ENCODE measurements at places on chromosomes 12 and 14.

DNA sequence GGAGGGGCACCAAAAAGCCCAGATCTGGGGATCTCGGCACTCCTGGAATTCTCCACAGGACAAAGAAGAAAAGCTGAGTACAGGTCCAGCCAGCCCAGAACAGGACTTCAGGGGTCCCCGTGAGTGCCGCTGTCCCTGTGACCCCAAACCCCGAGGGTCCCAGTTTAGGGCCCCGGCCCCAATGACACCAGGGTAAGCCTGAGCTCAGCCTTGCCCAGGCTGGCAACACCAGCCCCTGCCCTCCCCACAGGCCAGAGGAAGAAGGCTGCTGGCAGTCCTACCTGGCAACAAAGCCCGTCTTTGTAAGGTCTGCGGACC is 1.8 kb downstream of the CDK2AP1 start:
- DNase-seq, result no peak

DNA sequence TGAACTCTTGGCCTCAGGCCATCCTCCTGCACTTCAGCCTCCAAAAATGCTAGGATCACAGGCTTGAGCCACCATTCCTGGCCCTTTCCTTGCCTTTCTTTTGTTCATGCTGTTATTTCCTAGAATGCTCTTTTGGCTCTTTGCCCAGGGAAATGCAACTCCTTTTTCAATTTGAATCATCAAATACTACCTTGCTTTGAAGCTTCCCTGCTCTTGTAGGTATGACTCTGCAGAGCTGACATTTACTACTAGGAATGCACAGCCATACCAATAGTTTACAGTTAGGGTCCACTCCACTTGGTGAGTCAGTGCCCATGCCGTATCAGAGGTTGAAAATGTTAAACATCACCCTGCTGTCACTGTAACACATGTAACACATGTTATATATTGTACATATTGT is 107.0 kb upstream of the CRY1 start:
- DNase-seq, result no peak

DNA sequence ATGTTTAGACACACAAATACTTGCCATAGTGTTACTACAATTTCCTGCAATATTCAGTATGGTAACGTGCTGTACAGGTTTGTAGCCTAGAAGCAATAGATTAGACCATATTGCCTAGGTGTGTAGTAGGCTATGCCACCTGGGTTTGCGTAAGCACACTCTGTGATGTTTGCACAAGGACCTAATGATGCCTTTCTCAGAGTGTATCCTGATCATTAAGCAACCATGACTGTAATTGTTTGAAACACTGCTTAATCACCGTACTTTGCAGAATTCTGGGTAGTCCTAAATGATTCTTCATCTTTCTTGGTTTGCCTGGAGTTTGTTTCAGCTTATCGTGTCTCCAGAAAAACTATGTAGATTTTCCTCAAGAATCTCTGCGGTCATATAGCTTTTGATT is 11.2 kb upstream of the TCP11L2 start:
- DNase-seq, result no peak

DNA sequence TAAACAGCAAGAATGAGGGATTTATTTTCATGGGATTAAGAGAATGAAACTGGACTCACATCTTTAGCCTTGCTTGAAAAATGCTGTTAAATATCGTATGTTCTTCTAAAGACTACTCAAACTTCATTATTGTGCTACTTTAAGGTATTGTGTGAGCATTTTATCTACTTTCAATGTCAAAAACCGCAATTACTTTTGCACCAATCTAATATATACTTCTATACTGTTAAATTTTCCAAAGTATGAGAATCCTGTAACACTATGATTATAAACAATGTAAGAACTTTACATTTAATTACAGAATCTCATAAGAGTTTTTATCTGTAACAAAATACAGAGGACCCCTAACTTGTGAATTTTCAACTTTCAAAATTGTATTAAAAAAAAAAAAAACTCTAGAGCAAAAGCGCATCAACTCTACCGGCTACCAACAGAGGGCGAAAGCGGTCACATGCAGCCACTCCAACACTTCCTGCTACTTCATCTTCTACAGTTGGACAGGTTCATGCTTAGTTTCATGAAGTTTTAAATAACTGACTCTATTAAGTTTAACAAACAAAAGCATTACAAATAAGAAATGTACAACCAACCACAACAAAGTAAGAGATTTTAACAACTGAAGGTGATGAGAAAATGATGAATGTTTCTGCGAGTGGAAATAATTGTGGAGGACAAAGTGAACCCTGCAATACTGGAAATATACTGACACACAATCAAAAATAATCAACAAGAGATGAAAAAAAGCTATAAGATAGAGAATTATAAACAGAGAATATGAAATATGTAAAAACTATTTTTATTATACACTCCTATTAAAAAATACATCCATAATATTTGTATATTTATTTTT is 210.9 kb downstream of the MED13L start:
- peak; percentile 7 for DNase-seq

- no peak for DNase-seq
These were observed 32.7 kb upstream of the SOCS2 start for GRCh38 chr12:93539821-93540220.

- DNase-seq, result no peak
These were observed 258.3 kb upstream of the STXBP6 start for GRCh38 chr14:25308244-25308643.

DNA sequence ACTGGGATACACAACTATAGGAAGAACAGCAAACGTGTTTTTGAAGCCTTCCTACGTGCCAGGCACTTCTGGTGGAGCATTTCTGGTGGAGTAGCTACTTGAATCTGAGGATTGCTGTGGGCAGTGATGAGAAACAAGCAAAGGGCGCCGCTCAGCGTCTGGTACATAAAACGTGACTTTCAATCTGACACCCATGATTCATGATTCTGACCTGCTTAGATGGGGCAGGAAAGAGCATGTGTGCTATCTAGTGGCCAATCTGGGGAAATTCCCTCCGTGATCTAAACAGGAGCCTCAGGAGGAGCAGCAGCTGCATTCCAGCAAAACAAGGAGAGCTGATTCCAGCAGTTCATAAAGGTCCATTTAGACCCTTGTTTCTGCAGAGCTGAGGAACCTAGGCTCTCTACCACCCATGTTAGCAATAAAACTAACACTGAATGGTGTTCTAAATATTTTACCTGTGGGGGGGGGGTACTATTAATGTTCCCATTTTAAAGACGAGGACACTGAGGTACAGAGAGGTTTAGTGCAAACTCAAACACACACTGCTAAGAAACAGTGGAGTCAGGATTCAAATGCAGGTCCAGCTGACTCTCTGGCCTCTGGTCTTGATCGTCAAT is 37.8 kb downstream of the PAH start:
- DNase-seq, result no peak

DNA sequence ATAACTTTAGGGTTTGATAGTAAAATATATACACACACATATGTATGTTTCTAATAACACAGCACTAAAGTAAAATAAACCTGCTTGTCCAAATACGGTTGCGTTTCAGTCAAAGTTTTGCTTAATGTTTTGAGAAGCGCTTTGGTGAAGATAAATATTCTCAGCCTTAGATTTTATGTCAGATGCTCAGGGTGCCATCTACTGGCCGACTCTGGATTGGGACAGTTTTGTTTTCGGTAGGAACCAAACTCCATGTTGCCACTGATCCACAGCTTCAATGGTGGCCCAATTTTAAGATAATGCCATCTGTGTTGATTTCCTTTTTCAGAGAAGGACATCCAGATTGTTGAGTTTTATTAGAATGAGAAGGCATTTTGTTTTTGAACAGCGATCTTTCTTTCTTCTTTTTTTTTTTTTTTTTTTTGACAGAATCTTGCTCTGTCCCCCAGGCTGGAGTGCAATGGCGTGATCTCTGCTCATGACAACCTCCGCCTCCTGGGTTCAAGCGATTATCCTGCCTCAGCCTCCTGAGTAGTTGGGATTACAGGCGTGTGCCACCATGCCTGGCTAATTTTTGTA is 43.1 kb downstream of the LLPH start:
- peak; percentile 29 for DNase-seq

DNA sequence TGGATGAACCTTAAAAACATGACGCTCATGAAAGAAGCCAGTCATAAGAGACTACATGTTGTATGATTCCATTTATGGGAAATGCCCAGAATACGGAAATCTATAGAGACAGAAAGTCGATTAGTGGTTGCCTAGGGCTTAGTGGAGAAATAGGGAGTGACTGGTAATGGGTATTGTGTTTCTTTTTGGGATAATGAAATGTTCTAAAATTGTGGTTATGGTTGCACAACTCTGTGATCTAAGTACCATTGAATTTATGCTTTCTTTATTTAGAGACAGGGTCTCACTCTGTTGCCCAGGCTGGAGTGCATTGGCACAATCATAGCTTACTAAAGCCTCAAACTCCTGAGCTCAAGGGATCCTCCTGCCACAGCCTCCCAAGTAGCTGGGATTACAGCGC is 8.0 kb downstream of the RBMS2 start:
- DNase-seq, result no peak

DNA sequence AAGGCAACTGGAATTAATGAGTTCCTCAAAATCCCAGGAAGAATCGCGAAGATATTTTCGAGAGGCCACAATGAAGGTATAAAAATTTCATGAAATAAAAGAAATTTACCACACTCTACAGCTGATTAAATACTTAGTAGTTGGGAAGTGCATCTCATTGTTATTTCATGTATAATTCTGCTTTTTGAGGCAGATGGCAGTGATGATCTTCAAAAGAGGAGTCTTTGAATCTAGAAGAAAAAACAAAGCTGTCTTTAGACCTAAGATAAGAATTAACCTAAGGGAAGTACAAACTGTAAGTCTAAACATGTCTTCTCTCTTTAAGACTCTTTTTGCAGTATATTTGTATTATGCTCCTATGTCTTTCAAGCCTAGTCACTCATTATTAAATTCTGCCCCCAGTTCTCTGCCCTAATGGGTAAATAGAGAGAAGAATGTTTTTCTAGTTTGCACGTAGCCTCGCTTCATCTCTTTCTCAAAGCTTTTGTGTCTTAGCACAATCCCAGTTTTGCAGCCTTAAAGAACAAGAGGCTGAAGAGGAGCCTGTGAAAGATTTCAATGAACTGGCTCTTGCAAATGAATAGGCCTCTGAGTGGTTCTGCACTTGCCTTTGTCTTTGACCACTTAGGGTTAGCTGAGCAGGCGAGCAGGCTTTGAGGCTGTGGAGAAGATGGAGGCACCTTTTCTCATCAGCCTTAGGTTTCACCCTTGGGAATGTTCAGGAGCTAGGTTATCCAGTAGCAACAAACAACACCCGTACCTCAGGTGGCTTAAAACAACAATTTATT is 32.7 kb downstream of the CFAP54 start:
- no peak for DNase-seq

DNA sequence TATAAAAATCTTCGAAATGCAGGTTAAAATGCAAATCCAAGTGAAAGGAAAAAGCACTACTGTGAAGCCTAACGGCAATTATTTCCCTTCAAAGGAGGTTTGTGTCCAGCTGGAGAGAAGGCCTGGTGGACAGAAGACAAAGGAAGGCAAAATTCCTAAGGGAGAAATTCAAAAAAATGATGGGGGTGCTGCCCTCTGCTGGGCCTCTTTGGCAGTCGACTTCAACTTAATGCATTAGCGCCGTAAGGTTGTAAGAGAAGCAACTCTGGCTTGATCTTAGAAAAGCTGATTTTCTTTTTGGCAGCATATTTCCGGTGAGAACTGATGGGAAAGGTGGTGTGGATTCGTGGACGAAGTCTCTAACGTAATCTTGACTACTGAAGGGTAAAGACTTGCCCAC is 34.3 kb upstream of the CHFR start:
- DNase-seq, result no peak

GRCh38 chr12:685388-685787 is 22.1 kb upstream of the NINJ2 start:
- peak; percentile 61 for DNase-seq

GRCh38 chr14:55807053-55807880 is 227.3 kb downstream of the KTN1 start:
- peak; percentile 39 for DNase-seq

- no peak for DNase-seq
These were observed 142.8 kb downstream of the SCARB1 start for GRCh38 chr12:124720681-124721500.

- DNase-seq, result no peak
These were observed 370.2 kb upstream of the SFSWAP start for GRCh38 chr12:131340616-131341210.

- no peak for DNase-seq
These were observed 178.8 kb downstream of the SLC38A4 start for GRCh38 chr12:46647034-46647433.

GRCh38 chr12:57219993-57220754 is 3.6 kb downstream of the NXPH4 start:
- DNase-seq, result no peak

- DNase-seq, result no peak
These were observed 8.7 kb upstream of the RCOR1 start for GRCh38 chr14:102583726-102584125.

DNA sequence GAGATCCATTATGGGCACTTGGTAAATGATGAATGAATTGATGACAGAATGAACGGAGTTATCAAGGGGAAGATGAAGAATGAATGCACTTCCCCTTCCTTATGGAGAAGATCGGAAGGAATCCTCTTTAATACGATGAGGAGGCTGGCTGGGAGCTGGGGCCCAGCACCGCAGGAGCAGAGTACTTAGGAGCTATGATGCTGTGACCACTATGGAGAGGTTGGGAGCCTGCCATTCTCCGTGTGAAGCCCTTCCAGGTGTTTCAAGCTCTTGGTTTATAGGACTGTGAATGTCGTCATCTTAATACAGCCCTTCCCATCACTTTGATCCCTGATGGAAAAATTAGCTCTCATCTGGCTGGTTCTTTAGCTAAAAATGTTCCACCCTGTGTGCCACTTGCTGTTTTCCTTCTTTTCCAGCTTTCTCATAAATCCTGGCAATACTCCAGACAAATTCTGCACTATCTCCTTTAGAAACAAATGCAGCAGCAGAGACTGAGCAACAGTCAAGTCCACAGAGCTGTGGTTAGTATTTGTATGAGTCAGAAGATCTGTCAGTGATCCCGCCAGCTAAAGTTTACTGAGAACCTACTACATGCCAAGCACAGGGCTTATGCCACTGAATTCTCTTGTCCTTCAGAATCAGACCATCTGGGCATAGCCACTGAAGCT is 263.1 kb upstream of the CRY1 start:
- DNase-seq, result no peak

DNA sequence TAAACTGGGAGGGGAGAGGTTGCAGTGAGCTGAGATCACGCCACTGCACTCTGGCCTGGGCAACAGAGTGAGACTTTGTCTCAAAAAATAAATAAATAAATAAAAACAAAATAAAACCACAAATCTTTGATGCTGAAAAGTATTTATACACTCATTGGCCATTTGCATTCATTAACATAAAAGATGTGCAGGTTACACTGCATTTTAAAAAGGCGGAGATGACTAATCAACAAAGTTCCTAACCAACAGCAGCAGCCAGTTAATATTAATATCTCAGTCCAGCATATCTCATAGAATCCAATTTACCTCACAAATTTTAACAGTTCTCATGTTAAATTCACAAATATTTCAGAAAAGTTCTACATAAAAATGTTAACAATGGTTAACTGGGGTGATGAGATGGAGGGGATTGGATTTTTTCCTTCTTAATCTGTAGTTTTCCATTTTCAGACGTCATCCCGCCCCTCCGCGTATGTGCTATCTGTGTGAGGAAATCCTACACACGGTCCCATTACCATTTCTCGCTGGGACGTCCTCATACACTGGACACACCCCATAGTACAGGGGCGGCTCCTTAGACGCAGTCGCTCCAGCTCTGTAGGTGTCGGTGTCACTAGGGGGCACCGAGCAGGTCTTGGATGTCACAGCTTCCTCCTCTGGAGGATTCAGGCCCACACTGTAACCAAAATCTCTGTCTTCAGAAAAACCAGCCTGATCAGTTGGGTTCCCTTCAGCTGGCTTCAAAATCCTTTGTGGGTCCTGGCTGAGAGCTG is 7.3 kb downstream of the ANKLE2 start:
- no peak for DNase-seq

All from activated CD8-positive, alpha-beta memory T cell treated with anti-CD3 and anti-CD28 coated beads for 1 hour (primary cell).